ENCODE measurements at places on chromosomes 7 and 10.

- DNase-seq = no peak
Observed at GRCh38 chr10:9097206-9097990, 1042.9 kb downstream of the GATA3 start.

DNA sequence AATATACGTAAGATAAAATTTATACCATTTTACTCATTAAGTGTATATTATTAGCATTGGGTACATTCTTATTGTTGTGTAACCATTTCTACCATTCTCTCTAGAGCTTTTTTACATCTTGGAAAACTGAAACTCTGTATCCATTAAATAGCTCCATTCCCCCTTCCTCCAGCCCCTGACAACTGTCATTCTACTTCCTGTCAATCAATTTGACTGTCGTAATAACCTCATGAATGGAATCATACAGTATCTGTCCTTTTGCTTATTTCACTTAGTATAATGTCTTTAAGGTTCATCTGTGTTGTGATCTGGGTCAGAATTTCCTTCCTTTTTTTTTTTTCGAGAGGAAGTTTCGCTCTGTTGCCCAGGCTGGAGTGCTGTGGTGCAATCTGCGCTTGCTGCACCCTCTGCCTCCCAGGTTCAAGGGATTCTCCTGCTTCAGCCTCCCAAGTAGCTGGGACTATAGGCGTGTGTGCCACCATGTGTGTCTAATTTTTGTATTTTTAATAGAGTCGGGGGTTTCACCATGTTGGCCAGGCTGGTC lies 15.6 kb downstream of the ZRANB1 start:
- no peak for DNase-seq

- no peak for DNase-seq
Observed at GRCh38 chr7:22730066-22730710, 3.2 kb downstream of the IL6 start.

DNA sequence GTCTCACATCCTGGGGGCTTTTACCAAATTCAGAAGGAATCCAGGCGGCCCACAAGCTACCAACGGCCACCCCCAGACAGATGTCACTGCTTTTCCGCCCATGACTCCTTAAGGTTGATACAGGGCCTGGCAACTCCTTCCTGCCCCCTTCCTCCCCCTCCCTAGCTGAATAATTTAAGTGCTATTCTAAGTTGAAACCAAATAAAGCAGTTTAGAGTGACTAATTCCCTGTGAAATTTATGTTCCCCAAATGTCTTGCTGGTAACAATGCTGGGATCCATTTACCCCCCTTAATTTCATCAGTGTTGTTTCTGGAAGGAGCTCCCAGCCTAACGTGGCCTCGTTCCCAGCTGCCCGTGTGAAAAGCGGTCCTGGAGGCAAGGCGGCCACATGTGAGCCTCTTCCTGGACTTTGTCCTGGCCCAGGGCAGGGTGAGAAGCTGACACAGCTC lies 109.6 kb downstream of the TMEM130 start:
- no peak for DNase-seq

- no peak for DNase-seq
Observed at GRCh38 chr10:50972591-50972990, 87.2 kb upstream of the A1CF start.

GRCh38 chr10:57919864-57920263 lies 347.8 kb downstream of the IPMK start:
- DNase-seq = no peak

DNA sequence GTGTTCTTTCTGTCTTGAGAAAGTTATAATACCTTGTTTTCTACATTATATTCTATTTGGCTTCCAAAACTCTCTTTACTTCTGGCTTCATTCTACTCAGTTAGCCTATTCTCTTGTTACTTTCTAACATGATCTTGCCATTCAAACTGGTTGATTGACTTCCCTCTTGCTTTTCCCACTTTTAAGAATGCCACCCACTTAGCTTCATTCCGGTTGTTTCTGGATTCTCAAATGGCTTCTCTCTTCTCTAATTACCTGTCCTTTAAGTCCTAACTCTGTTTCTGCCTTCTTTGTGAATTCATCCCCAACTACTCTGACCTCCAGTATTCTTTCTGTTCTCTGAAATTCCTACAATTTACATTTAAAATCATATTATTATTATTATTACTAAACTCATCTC lies 52.0 kb downstream of the ANKIB1 start:
- DNase-seq = no peak

DNA sequence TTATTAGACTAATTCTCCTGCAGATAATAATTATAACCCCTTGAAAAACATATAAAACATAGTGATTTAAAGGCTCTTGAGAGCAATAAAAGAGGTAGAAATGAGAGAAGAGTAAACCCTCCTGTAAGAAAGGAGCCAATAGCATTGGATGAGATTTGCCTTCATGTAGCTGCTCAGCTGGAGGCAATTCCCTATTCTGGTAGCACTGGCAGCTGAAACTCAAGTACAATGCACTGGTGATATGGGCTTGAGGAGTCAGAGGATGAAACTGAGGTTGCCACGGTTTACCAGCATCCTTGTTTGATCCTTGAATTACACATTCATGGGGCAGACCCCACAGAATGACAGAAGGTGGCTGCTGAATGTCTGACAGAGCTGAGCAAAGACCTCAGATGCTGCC lies 76.4 kb downstream of the CTTNBP2 start:
- no peak for DNase-seq

Measured in activated CD4-positive, alpha-beta T cell treated with anti-CD3 and anti-CD28 coated beads, Interleukin-2, amount 50 U/mL, for 48 hours (primary cell).